ENCODE measurements at places on chromosomes 5 and 9.

DNA sequence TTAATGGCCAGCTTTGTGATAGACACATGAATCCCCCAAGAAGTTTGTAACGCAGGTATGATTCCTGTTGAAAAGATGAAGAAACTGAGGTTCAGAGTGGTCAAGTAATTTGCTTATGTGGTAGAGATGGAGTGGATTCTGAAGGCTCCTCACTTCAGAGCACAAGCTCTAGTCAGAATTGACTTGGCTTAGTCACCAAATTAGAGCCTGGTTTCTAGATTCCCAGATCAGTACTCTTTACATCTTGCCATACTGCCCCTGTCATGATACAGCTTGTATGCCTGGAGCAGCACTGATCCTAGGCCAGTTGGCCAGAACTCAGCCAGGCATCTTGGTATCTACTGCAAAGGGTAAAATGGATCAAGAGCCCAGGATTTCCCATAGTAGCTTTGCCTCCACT is 284.4 kb upstream of the RFX3 start:
- DNase-seq: no peak

- DNase-seq: no peak
Measured at GRCh38 chr5:169080448-169080911, 220.5 kb downstream of the SLIT3 start.

DNA sequence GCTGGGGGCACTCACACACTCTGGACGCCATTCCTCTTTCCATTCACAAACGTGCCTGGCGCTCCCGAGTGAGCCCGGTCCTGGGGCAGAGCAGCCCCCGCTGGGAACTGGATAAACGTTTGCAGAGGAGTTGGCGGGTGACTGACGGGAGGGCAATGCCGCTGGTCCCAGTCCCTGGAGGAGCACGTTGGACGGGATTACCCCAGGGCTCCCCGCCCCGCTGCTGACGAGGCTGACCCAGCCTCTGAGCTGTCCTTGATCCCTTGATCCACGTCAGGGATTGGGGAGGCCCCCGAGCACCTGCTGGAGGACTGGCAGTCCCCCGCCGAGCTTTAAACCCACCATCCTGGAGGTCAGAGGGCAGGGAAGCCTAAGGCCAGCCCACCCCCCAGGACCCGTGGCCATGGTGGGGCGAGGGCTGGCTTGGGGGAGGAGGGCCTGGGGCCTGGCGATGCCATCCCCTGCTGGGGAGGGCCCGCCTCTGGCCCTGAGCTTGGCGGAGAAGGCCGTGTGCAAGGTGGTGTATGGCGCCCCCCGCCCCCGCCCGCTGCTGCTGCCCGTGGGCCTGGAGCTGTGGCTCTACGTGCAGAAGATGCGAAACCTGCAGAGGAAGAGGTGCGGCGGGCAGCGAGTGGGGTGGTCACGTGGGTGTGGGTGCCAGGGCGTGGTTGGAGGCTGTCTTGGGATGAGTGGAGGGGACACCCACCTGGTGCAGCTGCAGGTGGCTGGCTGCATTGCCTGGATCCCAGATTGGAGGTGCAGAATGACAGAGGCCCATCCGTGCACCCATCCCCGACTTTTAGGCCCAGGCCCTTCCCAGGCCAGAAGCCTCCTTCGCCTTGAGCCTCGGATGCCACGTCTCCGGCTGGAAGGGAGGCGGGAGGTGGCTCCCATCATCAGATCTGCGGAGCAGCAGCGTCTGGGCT is 4.5 kb downstream of the GPSM1 start:
- no peak for DNase-seq

- DNase-seq: no peak
Measured at GRCh38 chr9:33731142-33731541, 64.2 kb upstream of the PRSS3 start.

DNA sequence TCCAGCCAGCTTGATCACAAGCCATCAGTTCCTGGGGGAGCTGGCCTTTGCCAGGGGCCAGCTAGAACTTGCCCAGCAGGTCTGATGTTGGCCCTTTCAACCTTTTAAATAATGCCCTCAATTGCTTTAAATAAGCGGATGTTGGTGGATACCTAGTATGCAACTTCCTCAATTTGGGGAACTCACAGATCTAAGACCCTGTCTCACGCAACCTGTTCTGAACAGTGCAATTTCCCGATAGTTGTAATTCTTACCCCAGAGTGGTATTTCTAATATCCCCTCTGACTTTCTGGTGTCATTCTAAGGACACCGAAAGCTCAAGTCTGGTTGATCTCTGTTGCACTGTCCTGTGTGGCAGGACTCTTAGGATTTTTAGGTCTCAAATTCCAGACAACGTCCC is 23.1 kb downstream of the GALNT12 start:
- DNase-seq: no peak

DNA sequence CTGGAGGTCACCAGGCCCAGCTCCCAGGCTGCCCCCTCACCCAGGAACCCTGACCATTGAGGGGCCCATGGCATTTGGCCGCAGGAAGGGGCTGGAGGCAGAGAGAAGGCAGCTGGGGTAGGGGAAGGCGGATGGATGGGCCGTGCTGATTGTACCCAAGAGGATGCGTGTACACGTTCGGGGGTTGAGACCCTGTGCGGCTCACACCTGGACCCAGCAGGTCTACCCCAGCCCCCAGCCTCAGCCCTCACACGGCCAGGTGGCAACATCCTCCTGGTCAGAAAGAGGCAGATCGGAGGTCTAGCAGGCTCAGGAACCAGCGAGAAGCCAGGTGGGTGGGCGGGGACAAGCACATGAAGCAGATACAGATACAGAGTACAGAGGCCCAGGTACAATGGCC is 33.7 kb downstream of the NACC2 start:
- no peak for DNase-seq

- no peak for DNase-seq
Measured at GRCh38 chr9:89666950-89667349, 62.1 kb downstream of the GADD45G start.

- no peak for DNase-seq
Measured at GRCh38 chr9:71743217-71743705, 25.1 kb downstream of the CEMIP2 start.

GRCh38 chr5:57779383-57780223 is 297.0 kb upstream of the ACTBL2 start:
- peak; percentile 69 for DNase-seq

GRCh38 chr9:92429836-92430235 is 5.6 kb upstream of the OMD start:
- no peak for DNase-seq

- no peak for DNase-seq
Measured at GRCh38 chr5:2038321-2039179, 155.8 kb upstream of the IRX4 start.

GRCh38 chr5:346229-346935 is 24.9 kb downstream of the AHRR start:
- no peak for DNase-seq

DNA sequence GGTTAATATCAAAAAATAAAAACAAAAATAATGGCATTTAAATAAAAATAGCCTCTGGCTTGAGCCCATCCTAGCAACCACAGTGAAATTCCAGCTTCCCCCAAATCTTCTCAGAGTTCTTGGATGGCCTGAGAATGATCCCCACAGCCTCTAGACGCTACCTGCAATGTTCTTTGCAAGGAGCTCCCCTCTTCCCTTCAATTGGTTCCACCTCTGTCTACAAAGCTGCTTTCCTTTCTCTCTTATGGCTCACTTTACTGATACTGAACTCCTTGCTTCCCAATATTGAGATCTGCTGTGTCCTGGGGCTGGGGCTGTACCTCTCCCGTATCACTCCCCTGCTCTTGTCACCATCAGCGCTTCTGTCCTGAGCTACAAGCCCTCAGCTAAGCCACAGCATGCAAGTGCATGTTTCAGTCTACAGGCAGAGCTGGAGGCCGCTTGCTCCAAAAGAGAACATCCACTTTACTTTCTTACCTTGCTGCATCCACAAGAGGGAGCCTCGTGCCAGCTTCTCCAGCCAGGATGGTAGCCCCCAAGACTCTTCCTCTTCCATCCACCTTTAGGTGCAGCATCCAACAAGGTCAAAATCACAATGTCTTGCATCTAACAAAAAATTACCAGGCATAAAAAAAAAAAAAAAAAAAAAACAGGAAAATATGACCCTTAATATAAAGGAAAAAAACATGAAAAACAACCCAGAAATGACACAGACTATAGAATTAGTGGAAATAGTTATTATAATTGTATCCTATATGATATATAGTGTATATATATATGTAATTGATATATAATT is 57.4 kb upstream of the PRSS3 start:
- DNase-seq: peak; percentile 43

GRCh38 chr5:40477856-40478546 is 201.7 kb upstream of the PTGER4 start:
- DNase-seq: peak; percentile 27

GRCh38 chr9:8457055-8457454 is 657.5 kb upstream of the DMAC1 start:
- DNase-seq: no peak

- DNase-seq: no peak
Measured at GRCh38 chr5:62065050-62065449, 241.0 kb upstream of the KIF2A start.

- no peak for DNase-seq
Measured at GRCh38 chr9:125683486-125683885, 23.5 kb downstream of the MAPKAP1 start.

DNA sequence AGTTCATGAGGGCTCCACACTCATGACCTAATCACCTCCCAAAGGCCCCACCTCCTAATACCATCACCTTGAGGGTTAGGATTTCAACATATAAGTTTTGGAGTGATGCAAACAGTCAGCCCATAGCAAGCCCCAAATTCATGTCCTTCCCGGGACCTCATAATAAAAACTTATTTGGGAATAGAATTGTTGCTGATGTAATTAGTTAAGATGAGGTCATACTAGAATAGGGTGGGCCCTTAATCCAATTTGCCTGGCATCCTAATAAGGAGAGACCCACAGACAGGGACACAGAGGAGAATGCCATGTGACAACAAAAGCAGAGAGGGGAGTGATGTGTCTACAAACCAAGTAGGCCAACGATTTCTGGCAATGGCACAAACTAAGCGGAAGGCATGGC is 347.1 kb downstream of the ARHGEF28 start:
- no peak for DNase-seq

DNA sequence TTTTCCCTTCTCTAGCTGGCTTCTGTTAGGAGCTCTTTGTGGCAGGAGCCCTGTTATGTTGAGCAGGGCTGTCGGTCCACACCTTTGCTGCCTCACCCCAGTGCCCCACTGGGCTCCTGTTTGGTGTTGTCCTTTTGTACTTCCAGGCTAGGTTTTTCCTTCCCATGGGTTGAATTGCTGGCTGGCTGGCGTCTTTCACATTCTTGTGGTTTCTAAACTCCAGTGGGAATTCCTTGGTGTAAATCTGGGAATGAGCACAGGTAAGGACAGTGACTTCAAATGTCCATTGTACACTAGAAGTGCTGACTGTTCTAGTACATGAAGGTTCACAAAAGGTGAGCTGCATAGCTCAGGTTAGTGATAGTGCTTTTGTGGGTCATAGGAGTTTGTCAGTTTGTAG is 30.4 kb downstream of the RASGRF2 start:
- no peak for DNase-seq

DNA sequence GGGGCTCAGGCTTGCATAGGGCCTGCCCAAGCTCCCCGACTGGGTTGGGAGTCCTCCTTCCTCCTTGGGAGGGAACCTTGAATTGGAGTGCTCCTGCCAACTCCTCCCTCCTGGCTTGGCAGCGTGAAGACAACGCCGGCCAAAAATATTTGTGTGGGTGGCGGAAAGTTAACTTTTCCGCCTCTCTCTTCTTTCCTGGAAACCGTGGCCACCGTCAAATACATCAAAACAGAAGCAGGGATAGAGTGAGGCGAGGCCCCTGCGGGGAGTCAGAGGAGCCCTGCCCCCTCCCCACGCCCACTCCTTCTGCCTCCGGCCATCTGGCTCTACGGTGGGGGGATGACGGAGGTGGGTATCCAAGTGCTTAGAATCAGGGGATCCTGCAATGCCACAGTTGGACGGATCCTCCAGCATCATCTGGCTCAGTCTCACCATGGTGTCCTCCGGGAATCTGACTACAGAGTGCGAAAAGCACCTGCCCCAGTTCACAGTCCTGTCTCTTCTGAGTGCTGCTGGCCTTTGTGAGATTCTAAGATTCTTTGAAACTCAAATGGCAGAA is 25.2 kb upstream of the SYNPO start:
- DNase-seq: no peak

GRCh38 chr9:107874137-107874536 is 384.6 kb upstream of the KLF4 start:
- DNase-seq: no peak

DNA sequence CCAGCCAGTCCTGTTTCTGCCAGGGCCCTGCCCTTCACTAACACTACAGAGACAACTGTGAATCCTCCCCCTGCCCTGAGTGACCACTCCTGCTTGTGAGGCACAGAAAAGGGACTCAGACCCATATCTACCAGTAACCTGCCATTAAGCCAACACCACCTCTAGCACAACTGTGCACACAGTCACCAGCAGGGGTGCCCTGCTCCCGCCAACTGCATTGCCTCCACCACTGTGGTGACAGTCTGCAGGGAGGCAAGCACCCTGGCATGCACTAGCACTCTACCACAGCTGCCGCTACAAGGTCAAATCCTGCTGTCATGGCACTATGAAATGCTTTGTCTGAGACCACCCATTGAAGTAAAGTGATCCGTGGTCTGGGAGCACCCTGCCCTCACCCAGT is 1028.5 kb upstream of the CDH9 start:
- no peak for DNase-seq

- DNase-seq: no peak
Measured at GRCh38 chr5:158898185-158899177, 201.2 kb downstream of the EBF1 start.

GRCh38 chr5:65132386-65132785 is 349.3 kb downstream of the ADAMTS6 start:
- no peak for DNase-seq

GRCh38 chr9:93222890-93223259 is 38.9 kb downstream of the WNK2 start:
- DNase-seq: no peak

GRCh38 chr5:151030379-151030778 is 10.0 kb downstream of the GPX3 start:
- DNase-seq: no peak
